ENCODE measurements at places on chromosomes 1 and 21.

DNA sequence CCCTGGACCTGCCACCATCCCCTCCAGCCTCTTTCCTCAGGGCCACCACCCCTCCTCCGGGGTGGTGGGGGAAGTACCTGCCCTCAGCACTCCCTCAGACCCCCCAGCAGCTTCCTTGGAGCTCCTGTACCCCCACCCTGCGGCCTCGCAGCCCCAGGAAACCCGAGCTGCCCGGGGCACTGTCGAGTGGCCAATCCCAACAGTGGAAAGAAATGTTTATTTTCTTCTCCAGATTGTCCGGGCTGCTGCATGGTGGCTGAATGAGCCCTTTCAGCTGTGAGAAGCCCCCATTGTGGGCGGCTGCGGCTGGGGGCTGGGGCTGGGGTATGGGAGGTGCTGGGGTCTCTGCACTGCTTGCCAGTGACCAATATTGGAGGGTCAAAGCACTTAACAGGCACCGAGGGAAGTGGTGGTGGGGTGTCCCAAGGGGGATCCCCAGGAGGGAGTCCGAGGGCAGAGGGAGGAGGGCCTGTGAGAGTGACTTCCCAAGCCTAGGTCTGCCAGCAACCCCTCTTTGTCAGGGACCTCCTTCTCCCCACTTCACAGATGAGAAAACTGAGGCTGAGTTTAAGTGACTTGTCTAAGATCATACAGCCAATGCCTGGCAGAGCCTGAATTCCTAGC lies 25.2 kb downstream of the RUNX3 start:
- no peak for DNase-seq

DNA sequence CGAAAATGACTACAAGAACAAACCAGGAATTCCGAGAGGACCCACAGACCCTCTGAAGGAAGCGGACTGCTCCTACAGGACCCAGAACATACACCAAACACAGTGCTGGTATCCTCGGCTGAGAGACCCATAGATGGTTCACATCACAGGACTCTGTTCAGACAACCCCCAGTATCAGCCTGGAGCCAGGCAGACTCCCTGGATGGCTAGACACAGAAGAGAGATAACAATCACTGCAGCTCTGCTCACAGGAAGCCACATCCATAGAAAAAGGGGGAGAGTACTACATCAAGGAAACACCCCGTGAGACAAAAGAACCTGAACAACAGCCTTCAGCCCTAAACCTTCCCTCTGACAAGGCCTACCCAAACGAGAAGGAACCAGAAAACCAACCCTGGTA lies 434.0 kb upstream of the NR5A2 start:
- no peak for DNase-seq

DNA sequence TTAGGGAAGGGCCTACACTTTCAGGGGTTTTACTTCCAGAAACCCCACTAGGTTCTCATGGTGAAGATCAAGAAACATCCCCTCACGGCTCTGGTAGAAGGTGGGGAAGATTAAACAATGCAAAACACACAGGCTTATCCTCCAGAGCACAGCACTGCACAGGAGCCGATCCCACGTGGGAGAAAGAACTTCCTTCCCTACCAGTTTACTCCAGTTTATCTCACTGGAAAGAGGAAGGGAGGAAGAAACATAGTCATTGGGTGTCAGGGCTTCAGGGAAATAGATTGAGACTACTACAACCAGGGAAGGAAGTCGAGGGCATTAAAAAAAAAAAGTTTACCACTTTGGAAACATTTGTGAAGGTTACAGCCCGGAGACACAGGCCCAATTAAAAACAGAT lies 164.4 kb downstream of the NTPCR start:
- DNase-seq = no peak

GRCh38 chr1:202164271-202165037 lies 4.1 kb upstream of the PTPN7 start:
- DNase-seq = no peak

DNA sequence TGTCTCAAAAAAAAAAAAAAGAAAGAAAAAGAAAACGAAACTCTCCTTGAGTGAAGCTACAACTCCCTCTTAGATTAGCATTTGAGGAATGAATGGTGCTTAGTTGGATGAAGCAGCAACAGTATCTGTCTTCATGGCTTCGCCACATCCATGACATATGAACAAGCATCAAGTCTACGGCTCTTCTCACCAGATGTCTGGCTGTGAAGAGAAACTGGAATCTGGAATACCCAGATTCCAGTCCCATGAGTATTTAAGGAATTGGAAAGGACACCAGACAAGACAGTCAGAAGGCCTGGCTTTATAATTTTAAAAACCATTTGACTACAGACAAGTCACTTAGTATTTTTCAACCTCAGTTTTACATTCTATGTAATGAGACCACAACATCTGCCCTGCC lies 38.0 kb upstream of the TADA1 start:
- DNase-seq = no peak

- no peak for DNase-seq
Observed at GRCh38 chr1:14482784-14483450, 115.6 kb upstream of the KAZN start.

GRCh38 chr1:30471307-30471706 lies 252.1 kb downstream of the MATN1 start:
- no peak for DNase-seq

DNA sequence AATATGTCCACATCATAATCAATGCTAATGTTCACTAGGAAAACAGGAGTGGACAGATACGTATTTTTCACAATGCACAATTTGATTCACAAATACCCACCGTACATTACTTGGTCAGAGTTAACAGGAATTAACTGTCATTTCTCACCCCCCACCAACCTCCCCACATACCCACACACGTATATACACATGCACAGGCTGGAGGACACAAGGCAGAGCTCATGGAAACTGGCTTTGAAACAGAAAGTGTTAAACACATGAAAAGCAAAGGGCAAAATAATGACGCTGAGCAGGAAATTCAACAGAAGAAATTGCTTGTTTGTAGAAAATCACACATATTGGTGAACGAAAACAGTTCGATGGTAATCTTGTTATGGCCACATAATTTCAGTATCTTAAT lies 188.4 kb upstream of the DMRTA2 start:
- no peak for DNase-seq

- DNase-seq = no peak
Observed at GRCh38 chr1:170539154-170539553, 7.2 kb downstream of the GORAB start.
